ENCODE measurements at places on chromosomes 12 and 14. TPM values are rescaled to one million over a fixed set of nuclear protein-coding genes. Genes with fewer than 3 reads are reported as not detected.

PTPN11 gene
- total RNA-seq = 245 TPM

GLIPR1L1 gene
- total RNA-seq = not detected

NTF3 gene
- total RNA-seq = not detected

PRKAG1 gene
- total RNA-seq = 67.4 TPM

NYNRIN gene
- 8.8 TPM for total RNA-seq

CD163 gene
- 1,297 TPM for total RNA-seq

NANOG gene
- total RNA-seq = 0.19 TPM

LIN7A gene
- total RNA-seq = 13.0 TPM

P2RX7 gene
- 6.6 TPM for total RNA-seq

SYT1 gene
- total RNA-seq = 2.6 TPM

SLC17A8 gene
- total RNA-seq = not detected

BATF gene
- 7.3 TPM for total RNA-seq

GARIN6 gene
- total RNA-seq = not detected
